ENCODE measurements at places on chromosomes 2 and 18.

GRCh38 chr2:160301420-160301819, 101.3 kb upstream of the ITGB6 start:
- no peak for DNase-seq

- no peak for DNase-seq
Measured at GRCh38 chr2:36163520-36164254, 191.9 kb upstream of the CRIM1 start.

- DNase-seq, result no peak
Measured at GRCh38 chr18:31950583-31950982, 7.7 kb upstream of the TRAPPC8 start.

DNA sequence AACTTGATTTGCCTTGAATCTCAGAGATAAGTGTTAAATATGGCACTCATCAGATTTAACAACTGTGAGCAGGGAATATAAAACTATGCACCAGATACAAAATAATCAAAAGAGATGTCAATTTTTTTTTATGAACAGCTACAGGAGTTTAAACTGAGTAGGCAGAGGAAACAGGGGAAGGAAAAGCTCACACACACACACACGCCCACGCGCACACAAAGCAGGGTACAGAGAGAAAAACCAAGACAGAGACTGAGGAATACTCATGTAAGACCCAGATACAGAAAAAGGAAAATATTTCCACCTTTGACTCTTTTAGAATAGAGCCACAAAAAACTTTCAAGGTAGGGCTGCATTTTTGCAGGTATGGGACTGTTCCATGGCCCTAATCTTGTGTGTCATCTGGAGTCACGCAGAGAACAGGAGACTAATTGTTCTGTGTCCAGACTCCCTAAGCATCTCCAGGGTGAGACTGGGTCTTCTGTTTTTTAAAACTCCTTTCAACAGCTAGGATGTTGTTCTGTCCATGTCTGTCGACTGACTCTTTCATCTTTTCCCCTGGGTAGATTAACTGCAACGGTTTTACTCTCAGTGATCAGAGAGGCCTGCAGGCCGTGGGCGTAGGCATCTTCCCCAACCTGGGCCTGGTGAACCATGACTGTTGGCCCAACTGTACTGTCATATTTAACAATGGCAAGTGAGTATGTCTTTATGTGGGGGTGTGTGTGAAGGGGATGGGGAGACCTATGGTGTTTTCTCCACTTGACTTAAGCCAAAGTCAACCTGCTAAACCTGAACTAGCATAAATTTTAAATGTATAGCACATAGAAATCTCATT, 23.0 kb downstream of the SMYD1 start:
- no peak for DNase-seq

GRCh38 chr2:37585982-37586621, 85.3 kb downstream of the CDC42EP3 start:
- no peak for DNase-seq

DNA sequence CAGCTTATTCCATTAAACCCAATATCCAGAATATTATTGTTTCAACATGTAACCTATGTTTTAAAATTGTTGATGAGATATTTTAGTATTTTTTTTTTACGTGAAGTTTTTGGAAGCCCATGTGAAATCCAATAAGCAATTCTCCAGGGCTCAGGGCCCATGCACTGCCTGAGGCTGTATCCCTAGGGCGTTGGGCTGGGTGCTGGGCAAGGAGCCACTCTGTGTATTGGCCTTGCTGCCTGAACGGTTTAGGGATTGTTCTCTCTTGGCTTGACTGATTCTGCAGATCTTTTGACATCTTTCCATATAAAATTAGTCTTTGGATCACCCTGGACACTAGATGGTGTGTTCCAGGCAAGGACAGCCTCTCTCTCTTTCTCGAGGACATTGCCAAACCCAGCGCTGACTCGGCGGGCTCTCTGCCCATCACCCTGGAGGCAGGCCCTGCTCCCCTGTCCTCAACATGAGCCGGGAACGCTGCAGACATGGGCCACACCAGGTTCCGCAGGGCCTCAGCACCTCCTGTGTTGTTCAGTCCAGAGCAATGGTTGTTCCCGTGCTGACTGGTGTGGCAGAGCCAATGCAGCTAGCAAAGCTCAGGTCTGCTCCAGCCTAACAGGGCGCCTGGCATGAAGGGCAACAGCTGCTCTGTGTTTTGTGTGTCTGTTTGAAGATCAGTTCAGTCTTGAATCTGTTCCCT, 163.0 kb downstream of the SEPTIN10 start:
- DNase-seq, result no peak

DNA sequence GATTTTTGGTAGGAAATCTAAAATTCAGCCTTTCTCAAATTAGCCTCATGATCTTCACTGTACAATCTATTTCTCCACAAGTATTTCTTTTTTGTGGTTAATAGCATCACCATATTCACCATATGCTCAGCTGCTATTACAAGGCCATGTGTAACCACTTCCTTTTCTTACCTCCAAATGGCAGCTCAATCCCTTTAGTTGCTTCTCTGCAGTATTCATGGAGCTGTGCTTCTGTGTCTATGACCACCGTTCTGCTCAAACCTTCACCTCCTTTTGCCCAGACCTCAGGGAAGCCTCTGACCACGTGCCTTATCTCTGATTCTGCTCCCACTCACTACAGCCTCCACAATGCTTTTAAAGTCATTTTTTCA, 126.7 kb upstream of the TMEM200C start:
- DNase-seq, result no peak

Measured in NCI-H510A (cell line).